ENCODE measurements at places on chromosomes 16 and 17.

GRCh38 chr16:24626256-24626655, 86.9 kb downstream of the RBBP6 start:
- no peak for DNase-seq

GRCh38 chr17:75068750-75069149, 19.0 kb upstream of the SLC16A5 start:
- DNase-seq, result no peak

- no peak for DNase-seq
Measured at GRCh38 chr17:22470411-22471175, 778.3 kb downstream of the KCNJ18 start.

DNA sequence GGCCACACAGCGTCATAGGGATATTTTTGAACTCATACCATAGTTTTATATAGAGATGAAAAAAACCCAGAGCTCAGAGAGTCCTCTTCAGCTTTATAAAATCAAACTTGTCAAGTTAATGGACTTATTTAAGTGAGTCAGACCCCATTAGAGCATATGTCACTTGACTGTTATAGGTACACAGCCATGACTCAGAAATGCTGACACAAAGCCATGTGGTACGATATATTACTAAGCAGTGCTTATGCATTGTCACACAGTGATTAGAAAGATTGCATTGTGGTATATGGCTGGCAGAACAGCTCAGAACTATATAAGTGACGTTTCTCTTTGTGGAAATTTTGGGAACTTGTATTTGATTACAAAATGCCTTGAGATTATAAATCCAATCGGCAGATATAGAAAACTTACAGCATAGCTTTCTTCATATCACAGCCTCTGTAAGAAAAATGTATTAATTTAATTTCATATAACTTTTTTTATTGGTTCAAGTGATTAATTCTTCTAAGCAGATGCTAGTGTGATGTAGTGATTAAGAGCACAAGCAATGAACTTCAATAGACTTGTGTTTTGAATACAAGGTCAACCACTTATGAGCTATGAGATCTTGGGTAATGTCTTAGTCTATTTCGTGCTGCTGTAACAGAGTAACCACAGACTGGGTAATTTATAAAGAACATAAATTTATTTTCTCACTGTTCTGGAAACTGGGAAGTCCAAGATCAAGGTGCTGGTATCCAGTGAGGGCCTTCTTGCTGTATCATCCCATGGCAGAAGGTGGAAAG, 25.8 kb upstream of the GINS3 start:
- DNase-seq, result no peak

- no peak for DNase-seq
Measured at GRCh38 chr17:63542942-63543821, 7.1 kb upstream of the DCAF7 start.

DNA sequence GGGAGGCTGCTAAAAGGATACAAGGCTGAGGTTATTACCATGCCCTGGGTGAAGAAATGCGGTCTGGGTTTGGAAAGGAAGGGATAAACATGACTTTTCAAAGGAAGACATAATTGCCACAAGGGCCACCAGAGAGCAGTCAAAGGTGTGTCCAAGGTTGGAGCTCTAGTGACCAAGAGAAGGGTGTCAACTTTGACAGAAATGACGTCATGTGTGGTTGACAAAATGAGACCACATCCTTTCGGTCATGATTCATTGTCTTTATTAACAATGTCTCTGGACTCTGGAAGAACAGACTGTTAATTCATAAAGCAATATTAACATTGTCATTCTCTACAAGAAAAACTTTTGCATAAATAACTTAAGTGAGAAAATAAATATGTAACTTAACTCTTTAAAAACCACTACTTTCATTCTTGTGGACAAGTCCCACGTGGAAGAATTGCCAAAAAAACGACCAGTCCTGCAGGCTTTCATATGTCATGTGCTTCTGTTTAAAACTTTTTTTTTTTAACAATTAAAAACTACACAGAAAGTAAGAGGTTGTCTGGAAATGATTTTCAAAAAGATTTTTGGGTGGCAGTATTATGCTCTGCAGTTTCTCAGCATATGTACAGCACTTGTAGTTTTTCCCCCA, 5.0 kb downstream of the SOST start:
- no peak for DNase-seq

GRCh38 chr16:8611886-8612600, 9.5 kb upstream of the METTL22 start:
- no peak for DNase-seq

- DNase-seq, result peak; percentile 37
Measured at GRCh38 chr16:28845293-28845692, 855 bp downstream of the TUFM start.

DNA sequence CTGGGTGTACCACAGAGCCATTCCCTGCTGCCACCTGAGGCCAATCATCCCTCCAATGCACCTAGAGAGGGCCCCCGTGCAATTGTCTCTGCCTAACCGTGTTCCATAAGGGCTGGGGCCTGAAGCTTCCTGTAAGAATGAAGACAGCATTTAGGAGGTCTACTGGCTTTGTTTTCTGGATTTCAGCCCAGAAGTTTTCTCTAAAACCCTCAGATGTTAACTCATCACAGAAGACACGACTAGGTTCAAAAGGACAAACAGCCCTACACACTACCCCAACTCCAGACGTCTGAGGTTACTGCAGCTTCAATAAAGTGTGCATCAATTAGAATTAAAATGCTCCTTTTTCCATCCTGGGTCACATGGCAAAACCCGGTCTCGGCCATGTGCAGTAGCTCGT, 10.8 kb upstream of the DRG2 start:
- DNase-seq, result no peak

- DNase-seq, result no peak
Measured at GRCh38 chr16:22126037-22126558, 33.8 kb downstream of the VWA3A start.

DNA sequence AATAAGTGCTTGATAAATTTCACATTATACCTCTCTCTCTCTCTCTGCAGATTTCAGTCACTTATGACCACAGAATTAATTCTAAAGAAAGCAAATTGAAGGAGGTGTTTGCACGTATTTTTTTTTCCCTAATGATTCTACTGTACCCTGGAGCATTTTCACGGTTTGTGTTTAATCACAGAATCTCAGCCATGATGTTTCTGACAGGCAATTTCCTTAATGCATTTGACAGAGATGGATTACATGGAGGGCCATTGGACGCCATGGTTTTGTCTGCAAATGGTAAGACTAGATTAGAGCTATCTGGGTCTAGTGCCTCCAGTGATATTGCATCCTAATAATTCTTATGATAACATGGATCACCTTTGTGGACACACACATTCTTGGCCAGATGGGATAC, 147.5 kb upstream of the RBFOX1 start:
- no peak for DNase-seq

DNA sequence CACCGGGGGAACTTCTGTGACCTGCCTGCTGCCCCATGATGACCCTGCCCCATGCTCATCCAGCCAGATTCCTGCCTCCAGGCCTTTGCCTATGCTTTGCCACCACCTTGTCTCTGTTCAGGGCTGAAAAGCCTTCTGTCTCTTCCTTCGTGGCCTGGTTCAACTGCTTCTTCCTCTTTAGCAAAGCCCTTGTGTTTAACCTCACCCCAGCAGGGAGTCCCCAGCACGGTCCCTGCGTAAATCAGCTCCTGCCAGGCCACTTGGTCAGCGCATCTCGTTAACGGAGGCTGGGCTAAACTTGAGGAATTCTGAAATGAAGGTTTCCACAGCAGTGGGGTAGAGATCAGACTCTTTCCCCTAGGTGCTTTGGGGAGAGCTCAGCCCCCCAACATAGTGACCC, 16.1 kb upstream of the KCNJ12 start:
- no peak for DNase-seq

GRCh38 chr17:78679495-78680395, 102.3 kb downstream of the CYTH1 start:
- DNase-seq, result no peak

GRCh38 chr16:50395763-50396710, 27.2 kb upstream of the BRD7 start:
- DNase-seq, result no peak

DNA sequence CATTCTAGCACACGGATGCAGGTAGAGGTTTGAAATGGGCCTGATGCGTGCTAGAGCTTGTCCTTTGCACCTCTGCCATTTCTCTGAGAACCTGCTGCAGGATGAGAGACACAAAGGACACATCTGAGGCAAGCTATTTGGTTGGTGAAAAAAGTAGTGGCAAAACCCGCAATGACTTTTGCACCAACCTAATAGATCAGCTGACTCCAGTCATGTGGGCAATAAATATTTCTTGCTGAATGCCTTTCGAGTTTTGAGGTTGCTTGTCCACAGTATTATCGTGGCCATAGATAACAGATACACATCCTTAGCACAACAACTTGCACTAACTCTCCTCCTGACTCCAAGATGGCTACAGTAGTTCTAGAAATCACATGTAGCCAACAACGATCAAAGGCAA, 57.8 kb upstream of the ZNF423 start:
- no peak for DNase-seq

DNA sequence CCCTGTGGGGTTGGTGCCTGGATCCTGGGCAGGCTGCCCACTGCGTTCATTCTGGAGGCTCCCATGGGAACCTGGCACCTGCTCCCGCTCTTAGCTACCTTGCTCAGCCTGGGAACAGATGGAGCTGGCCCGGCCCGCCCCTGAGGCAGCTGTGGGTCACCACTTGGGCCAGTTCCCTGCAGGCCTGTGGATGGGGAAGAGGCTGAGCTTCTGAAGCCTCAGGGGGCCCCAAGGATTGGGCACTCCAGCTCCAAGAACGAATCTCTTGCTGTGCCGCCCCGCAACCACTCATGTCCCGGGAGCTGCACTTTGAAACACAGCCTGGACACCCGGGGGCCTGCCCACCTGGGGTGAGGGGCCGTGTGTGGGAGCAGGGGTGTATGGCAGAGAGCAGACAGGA, 37.7 kb downstream of the BAHCC1 start:
- DNase-seq, result no peak

DNA sequence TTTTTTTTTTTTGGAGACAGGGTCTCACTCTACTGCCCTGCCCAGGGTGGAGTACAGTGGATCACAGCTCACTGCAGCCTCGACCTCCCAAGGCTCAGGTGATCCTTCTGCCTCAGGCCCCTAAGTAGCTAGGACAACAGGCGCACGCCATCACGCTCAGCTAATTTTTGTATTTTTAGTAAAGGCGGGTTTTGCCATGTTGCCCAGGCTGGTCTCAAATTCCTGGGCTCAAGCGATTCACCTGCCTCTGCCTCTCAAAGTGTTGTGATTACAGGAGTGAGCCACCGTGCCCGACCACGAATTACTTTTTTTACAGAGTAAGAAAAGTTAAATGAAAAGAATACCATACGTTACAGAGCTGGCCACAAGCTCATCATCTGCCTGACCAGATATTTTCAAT, 38.9 kb downstream of the AKAP10 start:
- no peak for DNase-seq

DNA sequence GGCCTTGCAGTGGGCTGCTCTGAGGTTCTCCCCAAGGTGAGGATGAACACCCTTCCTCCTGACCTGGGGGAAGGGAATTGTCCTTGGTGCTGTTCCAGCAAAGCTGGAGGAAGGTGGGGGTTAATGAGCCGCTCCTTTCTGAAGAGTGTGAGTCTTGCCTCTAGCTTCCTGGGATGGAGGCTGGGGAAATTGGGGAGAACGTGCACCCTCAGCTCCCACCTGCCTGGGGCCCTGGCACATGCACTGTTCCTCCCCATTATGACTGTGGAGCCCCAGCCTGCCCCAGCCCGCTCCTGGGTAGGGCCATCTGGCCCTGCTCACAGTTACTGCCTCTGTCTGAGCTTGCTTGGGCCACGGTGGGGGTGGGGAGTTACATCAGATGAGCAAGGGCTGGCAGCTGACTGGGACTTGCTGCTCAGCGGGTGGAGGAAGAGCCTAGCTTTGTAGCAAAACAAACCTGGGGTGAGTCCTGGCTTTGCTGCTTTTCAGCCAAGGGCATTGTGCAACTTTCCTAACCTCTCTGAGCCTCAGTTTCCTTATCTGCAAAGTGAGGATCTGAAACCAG, 11.1 kb downstream of the TNS4 start:
- no peak for DNase-seq

- DNase-seq, result no peak
Measured at GRCh38 chr17:8046306-8046928, 7.6 kb downstream of the ALOX15B start.

- DNase-seq, result no peak
Measured at GRCh38 chr17:58436805-58437239, 19.5 kb upstream of the RNF43 start.

GRCh38 chr16:85731179-85731578, 19.7 kb downstream of the C16orf74 start:
- DNase-seq, result no peak

DNA sequence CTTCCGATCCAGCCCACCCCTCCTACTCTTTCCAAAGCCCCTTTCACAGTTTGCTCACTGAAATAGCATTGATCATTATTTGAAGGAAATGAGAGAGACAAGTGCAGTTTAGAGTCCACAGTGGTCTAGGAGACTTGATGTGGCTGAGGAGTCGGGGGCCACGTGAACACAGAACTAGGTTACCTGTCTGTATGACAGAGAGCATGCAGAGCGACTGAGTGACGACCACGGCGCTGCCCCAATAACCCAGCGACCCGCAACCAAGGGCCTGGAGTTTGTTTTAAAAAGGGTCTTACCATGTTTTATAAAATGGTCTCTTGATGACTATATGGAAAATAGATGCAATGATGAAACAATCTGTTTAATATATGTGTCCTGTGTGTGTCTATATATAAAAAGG, 39.5 kb downstream of the NDEL1 start:
- no peak for DNase-seq

GRCh38 chr16:30113031-30113710, at the start of gene GDPD3:
Gene GDPD3, minus strand, starts transcription at chr16:30113537. Its CDS starts 59 bp downstream, at chr16:30113478.
- no peak for DNase-seq

DNA sequence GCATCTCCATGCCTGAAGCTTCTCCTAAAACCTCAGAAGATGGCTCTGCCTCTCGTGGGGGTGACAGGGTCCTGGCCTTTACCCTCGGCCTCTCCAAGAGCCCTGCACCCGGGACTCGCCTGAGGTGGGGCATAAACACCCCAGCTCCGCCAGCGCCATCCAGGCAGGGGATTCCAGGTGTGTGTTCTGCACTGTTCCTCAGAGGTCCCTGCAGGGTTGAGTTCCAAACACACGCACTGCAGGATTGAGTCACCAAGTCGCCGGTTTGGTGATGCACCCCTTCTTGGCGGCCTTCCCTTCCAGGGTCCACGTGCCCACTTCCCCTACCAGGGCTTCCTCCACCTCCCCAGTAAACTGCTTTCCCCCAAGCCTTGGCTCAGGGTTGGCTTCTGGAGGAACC, 40.0 kb upstream of the RBFOX3 start:
- DNase-seq, result no peak

- no peak for DNase-seq
Measured at GRCh38 chr17:58060596-58061191, 22.5 kb upstream of the DYNLL2 start.

- no peak for DNase-seq
Measured at GRCh38 chr16:58105631-58106030, 23.6 kb downstream of the CFAP20 start.

GRCh38 chr17:28261219-28261618, 57.8 kb upstream of the TMEM97 start:
- no peak for DNase-seq

GRCh38 chr17:7932949-7933348, 943 bp downstream of the CNTROB start:
- peak; percentile 44 for DNase-seq

Data from stimulated activated naive CD8-positive, alpha-beta T cell treated with anti-CD3 and anti-CD28 coated beads, Interleukin-15, Interleukin-2, amounts not matched to agents 100 U/mL and 50 U/mL, for 24 hours (primary cell).